ENCODE measurements at places on chromosomes 7 and 10.
A peak's percentile ranks its signal among the peaks of the same experiment; 100 is the strongest.

- DNase-seq = no peak
Measured at GRCh38 chr7:112346381-112347060, 103.7 kb upstream of the IFRD1 start.

DNA sequence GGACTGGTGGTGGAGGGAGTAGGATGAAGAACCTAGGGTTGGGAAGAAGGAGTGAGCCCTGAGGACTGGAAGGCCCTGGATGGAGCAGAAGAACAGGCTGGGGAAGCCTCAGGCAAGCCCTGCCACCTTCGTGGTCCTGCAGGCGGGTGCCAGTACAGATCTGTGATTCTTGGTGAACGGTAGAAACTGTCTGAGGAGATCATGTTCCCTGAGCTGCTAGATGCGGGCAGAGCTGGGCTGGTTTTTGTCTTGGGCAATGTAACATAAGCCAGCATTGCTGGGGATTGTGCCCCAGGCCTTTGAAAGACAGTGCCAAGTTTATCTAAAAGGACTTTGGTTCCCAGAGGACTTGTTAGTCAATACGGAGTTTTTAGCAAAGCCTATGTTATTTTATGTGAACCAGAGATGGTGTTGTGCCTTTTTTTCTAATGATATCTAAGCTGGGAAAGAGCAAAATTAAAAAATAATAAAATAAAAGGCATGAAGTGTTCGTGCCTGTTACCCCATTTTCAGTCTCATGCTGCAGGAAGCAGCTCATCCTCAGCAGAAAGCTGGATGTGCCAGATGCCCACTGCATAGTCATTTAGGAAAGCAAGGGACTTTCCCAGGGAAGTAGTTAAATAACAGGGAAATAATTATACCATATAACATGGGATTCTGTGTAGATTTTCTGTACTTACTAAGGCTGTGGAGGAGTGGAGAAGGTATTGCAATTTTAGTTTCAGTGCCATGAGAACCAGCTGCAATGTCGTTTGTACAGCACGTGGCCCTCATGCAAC lies 24.4 kb upstream of the FIGNL1 start:
- no peak for DNase-seq

DNA sequence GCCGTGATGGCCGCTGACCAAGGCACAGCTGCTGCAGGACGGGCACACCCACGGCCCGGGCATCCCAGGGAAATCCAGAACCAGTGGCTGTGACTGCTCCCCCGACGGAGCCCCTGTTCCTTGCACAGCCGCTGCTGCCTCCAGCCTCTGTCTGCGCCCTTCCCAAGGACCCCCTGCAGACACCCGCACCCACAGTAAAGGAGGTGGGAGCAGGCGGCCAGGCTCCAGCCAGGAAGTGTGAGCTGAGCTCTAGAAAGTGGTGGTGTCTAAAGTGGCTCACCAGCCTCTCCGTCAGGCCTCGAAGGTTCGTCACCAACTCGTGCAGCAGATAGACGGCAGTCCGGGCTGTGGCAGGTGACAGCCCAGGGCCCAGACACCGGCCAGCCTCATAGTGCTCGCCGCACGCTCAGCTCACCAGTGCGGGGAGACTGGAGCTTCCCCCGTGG lies 306.7 kb downstream of the DNAJB6 start:
- no peak for DNase-seq

DNA sequence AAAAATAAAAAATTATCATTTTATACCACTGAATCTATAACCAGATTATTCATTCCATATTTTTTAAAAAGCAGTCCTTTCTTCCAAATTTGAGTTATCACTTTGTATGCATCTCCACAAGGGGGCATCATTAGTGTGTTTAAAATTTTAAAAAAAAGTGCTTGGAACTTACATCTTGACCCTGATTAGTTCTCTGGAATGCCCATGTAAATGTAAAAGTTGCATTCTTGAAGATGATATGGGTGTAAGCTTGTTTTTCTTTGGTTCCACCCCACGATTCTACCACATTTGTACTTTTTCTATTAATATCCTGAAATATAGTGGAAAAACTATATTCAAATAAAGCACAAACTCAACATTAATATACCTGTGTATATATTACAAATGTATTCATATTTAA lies 144.9 kb downstream of the ELAPOR2 start:
- no peak for DNase-seq

DNA sequence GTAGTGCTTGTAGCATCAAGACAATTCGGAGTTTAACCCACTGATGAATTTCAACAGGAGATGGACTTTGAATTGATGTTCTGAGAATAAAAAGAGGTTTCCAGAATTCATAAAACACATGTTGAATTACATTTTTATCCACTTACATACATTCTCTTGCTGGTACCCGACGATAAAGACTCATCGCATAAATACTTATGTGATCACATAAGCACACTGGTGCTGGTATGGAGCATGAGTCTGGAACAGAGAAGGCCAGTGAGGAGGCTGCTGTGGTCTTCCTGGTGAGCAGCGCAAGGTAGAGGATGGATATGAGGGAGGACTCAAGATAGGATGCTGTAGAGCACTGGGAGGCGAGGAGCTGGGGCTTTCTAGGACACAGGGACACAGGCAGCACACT lies 109.0 kb downstream of the RNF216 start:
- DNase-seq = no peak

DNA sequence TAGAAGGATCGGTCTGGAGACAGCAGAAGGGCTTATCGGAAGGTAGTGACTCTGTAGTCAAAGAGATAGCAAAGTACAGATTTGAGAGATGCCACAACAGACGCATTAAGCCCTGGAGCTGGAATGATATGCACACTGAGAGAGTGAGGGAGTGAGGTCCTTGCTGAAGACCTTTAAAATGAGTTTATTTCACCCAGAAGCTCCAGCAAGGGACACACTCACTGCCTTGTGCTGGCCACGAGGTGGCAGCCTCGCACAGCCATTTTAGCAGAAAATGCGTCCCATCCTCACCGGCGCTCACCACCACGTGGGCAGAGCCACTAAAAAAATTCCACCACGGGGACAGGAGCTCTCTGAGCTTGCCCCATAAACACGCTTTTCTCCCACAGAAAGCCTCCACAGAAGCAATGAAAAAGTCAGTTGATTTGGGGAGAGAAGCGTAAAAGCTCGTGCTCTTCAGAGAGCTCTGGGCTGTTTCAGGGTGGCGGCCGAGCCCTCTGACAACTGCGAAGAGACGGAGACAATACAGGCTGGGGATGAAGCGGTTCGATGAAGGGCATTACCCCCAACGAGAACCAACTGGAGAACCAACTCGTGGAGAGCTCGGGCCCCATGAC lies 163.0 kb upstream of the KLF14 start:
- DNase-seq = peak; percentile 68

- DNase-seq = no peak
Measured at GRCh38 chr10:86372119-86372783, 5.7 kb upstream of the GRID1 start.

DNA sequence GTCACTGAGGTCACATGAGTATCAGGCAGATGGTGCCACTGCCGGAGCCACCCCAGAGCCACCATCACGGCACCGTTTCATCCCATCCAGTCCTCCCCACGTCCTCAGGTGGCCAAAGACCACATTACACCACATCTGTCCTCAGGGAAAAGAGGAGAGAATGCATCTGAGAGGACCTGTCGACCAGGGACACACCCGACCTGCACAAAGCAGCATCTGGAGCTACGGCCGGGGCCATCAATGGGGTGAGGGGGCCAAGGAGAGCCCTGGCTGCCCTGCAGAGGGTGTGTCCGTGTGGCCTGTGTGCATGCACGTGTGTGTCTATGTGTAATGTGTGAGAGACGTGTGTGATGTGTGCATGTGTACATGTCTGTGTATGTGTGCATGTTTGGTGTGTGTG lies 480.6 kb downstream of the DNAJB6 start:
- DNase-seq = no peak

DNA sequence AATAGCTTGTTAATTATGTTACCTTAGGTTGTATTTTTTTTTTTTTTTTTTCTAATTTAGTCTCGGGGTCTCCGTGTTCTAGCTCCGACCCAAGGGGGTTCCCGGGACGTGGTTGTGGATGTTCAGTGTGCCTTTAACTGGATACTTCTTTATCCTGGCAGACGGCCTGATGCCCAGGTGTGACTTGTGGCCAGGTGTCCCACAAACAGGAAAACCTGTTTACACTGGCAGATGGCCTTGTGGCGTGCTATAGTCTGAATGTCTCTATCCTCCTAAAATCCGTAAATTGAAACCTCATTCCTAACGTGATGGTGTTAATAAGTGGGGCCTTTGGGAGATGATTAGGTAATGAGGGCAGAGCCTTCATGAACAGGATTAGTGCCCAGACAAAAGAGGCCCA lies 546.4 kb upstream of the C7orf33 start:
- DNase-seq = no peak

DNA sequence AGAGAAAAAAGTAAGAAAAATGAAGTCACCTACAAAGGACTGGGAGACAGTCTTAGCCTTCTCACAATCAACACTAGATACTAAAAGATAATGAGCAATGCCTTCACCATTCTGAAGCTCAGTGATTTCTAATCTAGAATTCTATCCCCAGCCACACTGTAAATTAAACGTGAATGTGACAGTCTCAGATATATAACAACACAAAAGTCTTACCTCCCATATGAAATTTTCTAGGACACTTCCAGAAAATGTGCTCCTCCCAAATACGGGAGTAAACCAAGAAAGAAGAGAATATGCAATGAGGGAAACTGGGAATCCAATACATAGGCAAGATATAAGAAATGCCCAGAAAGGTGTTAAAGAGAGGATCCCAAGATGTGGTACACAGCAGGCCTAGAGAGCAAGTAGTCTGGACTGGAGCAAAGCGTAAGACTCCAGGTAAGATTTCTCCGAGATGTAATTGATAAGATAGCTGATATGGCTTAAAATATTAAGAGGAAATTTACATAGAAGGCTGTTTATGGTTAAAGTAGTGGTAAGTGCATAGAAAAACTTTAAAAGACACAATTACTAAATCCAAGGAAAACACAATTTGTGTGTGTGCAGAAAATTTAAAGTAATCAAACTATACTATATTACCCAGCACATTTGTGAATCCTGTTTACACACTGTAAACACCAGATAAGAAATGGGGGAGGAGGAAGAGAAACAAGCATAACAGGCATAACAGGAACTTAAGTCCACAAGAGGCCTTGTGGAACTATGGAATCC lies 44.1 kb downstream of the SGMS1 start:
- DNase-seq = no peak

- DNase-seq = no peak
Measured at GRCh38 chr7:25863005-25863728, 288.8 kb upstream of the NFE2L3 start.

DNA sequence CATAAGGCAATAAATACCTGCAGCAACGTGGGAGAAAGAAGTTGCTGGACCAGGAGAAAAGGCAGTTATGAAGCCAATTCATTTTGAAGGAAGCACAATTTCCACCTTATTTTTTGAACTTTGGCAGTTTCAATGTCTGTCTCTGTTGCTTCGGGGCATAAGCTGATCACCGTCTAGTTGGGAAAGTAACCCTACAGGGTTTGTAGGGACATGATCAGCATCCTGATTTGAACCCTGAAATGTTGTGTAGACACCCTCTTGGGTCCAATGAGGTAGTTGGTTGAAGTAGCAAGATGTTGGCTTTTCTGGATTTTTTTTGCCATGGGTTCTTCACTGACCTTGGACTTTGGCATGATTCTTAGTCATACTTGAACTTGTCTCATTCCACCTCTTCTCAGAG lies 13.0 kb downstream of the DUSP5 start:
- DNase-seq = no peak

- DNase-seq = no peak
Measured at GRCh38 chr7:68176974-68177373, 1180.3 kb downstream of the TYW1 start.

DNA sequence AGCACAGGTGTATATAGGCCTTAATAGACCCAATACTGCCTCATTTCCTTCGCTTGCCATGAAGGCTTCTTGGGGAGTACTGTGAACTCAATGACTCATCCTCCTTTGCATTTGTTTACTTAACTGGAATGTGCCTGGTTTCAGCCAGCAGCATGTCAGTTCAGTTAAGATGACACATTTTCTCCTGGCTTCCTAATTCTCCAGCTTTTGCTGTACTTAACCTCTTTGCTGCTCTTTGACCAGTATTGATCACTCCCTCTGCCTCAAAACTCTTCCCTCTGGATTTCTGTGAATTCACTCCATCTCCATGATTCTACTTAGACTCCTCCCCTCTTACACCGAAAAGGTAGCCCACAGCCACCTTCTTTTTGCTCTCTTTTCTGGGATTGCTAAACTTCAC lies 135.7 kb downstream of the MAGI2 start:
- no peak for DNase-seq

DNA sequence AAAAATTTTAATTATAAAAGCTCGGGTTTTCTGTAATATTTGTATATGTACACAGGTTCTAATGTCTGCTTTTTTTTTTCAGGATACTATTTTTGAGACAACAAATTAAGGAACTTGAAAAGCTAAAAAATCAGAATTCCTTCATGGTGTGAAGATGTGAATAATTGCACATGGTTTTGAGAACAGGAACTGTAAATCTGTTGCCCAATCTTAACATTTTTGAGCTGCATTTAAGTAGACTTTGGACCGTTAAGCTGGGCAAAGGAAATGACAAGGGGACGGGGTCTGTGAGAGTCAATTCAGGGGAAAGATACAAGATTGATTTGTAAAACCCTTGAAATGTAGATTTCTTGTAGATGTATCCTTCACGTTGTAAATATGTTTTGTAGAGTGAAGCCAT lies 57.9 kb upstream of the BAMBI start:
- DNase-seq = no peak

GRCh38 chr7:109694149-109695071 lies 1124.7 kb downstream of the DNAJB9 start:
- no peak for DNase-seq

DNA sequence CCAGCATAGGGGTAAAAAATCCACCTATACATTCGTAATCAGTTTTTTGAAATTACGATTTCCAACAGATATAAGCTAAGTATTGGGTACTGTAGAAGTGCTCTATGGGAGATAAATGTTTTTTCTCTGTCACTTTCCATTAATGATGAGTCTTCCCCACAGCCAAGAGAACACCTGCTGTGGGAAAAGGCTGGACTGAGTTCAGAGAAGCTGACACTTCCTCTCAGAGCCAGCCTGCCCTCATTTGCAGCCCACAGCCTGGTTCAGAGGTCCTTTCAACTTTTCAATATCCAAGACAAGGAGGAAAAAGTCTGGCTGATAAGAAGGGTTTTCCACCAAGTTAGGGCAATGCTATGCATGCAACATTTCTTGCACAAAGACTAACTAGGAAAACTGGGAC lies 64.5 kb upstream of the DNAJB12 start:
- DNase-seq = no peak

- DNase-seq = no peak
Measured at GRCh38 chr10:44049301-44050015, 335.4 kb downstream of the CXCL12 start.

Data from T-helper 2 cell (primary cell).